ENCODE measurements at places on chromosomes 12 and 14.

DNA sequence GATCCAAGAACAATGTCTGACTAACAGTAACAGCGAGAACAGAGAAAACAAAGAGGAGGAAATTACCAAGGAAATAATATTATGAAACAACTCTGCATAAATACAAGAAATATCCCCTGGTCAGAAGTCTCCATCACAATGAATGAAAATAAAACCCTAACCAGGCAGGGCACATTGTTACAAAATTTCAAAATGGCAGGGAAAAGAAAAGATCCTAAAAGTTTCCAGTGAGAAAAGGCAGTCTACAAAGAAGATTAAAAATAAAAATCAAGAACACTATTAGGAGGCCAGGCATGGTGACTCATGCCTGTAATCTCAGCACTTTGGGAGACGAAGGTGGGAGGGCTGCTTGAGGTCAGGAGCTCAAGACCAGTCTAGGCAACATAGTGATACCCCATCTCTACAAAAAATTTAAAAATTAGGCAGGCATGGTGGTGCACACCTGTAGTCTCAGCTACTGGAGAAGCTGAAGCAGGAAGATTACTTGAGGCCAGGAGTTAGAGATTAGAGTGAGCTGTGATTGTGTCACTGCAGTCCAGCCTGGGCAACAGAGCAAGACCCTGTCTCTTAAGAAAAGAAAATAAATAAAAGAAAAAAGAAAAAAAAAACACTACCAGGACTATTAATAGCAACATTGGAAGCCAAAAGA lies 47.8 kb downstream of the FERMT2 start:
- DNase-seq, result no peak

DNA sequence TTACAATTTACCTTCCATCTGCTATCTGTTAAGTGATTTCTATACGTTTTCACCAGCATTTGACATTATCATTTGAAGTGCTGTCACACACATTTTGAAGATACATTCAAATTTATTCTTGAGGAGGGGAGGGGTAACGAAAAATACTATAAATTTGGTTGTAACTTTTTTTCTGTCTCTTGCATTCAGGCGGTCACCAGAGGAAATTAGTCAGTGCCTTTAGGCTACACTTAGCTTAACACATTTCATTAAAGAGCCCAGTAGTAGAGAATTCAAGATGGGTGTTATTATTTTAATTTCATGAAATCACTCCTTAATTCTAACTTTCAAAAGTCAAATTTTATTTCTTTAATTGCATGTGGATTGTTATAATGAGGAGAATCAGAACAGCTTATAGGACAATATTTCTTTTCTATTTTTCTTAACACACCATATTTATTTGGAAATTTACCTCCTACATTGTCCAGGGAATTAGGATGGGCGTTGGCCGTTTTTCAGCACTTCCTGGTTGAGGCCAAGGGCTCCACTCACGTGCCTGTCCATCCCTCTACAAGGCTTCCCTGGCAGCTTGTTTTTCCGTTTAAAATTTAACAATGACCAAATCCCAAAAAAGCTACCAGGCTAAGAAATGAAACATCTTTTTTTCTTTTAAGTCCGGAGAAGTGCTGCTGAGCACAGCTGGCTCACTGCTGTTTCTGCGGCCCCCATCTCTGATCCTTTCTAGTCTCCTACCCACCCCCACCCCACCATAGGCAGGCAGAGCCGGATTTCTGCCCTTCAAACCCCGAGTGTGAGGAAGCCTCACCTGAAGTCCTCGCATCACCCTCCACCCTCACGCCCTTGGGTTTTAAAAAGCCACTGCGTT lies 1.1 kb upstream of the FAR2 start:
- peak; percentile 57 for DNase-seq

GRCh38 chr12:92414170-92415070 lies 268.8 kb upstream of the BTG1 start:
- DNase-seq, result no peak

GRCh38 chr14:34013721-34014060 lies 62.8 kb upstream of the EGLN3 start:
- DNase-seq, result peak; percentile 4

DNA sequence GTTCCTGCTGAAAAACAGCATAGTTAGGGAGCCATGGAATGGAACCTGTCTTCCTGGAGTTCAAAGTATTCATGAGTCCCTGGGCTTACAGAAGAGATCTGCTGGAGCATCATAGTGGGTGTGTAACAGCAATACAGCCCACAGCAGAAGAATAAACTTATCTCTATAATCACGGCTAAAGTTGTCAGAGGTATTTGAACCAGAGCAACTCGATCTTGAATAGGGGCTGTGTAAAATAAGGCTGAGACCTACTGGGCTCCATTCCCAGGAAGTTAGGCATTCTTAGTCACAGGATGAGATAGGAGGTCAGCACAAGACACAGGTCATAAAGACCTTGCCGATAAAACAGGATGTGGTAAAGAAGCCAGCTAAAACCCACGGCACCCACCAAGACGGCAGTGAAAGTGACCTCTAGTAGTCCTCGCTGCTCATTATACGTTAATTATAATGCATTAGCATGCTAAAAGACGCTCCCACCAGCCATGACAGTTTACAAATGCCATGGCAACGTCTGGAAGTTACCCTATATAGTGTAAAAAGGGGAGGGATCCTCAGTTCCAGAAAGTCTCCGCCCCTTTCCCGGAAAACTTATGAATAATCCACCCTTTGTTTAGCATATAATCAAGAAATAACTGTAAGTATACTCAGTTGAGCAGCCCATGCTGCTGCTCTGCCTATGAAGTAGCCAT lies 223.4 kb downstream of the PCNX1 start:
- peak; percentile 36 for DNase-seq

DNA sequence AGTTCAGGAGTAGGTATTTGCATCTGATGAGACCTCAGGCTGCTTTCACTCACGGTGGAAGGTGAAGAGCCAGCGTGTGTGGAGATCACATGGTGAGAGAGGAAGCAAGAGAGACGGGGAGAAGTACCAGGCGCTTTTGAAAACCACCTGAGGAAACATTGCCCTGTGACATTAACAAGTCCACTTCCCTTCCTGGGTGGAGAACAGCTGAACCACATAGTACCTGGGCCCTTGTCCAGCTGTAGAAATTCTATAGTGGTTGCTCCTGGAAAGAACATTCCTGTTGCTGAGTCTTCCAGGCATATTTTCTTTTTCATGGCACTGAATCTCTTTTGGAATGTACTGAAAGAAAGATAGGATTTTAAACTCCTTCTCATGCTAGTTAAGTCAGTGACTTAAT lies 87.3 kb upstream of the RIN3 start:
- DNase-seq, result no peak

DNA sequence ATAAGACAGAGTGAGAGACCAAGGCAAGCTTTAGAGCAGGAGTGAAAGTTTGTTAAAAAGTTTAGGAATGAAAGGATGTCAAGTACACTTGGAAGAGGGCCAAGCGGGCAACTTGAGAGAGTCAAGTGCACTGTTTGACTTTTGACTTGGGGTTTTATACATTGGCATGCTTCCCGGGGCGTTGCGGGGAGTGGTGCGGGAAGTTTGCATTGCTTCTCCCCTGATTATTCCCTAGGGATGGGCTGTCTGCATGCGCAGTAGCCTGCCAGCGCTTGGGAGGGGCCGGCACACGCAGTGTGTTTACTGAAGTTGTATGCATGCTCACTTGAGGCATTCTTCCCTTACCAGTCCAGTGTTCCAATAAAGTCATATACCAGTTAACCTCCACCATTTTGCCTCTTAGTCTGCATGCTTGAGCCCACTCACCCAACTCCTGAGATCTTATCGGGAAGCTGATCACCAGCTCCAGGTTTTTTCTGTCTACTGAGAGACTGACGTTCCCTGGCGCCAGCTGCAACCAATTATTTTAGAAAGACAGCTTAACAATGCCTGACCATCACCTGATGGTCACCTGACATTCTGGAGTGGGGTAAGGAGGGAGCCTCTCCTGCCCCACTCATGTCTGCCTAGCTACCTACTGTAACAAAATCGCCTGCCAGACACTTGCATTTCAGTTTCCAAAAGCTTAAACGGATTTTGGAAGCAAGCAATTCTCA lies 53.2 kb downstream of the DACT1 start:
- DNase-seq, result no peak

GRCh38 chr12:95551305-95551704 lies at the start of gene USP44:
USP44 (minus strand) TSS chr12:95551476; CDS start chr12:95534256, 17,220 bp downstream.
- DNase-seq, result no peak

- DNase-seq, result no peak
Observed at GRCh38 chr12:90064852-90065801, 356.5 kb upstream of the ATP2B1 start.

- peak; percentile 49 for DNase-seq
Observed at GRCh38 chr12:77133566-77133965, 68.2 kb upstream of the E2F7 start.

GRCh38 chr14:105940534-105941225 lies 414.3 kb downstream of the TMEM121 start:
- no peak for DNase-seq

GRCh38 chr14:86933958-86934595 lies 1058.9 kb downstream of the GALC start:
- DNase-seq, result no peak

- no peak for DNase-seq
Observed at GRCh38 chr12:131466306-131466705, 244.6 kb upstream of the SFSWAP start.

DNA sequence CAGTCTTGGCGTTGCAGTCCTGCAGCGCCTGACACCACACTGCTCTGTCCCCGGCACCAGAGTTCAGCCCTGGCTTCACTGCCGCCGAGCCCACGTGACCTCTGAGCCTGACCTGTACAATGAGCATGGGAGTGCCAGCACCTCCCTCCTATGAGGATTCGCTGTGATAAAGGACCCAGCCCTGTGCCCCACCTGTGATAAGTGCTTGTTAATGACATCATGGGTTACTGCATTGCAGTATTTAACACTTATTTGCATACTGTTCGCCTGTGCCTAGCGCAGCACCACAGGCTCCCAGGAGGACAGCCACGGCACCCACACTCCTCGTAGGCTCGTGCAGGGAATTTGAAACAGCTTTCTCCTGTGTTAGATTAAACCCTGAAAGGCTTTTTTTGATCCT lies 118.2 kb upstream of the GSC start:
- no peak for DNase-seq

DNA sequence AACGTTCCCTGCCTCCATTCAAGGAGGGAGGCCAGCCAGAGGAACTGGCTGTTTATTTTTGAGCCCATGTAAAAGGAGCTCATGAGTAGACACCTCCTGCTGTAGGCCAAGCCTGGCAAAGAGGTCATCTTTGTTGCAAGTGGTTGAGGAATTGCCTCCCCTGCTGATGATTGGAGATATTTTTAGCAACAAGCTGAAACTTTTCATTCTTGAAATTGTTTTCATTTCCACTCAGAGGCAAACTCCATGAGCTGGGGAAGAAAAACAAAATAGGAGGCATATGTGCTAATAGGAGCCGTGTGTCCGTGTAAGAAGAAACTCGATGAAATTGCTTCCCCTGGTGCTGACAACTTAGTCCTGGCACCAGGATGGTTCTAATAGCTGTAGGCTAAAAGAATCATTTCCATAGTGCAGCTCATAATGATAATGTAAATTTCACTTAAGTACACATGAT lies 440.1 kb upstream of the FAR2 start:
- DNase-seq, result no peak

GRCh38 chr14:58104808-58105207 lies 47.2 kb downstream of the ARMH4 start:
- no peak for DNase-seq

DNA sequence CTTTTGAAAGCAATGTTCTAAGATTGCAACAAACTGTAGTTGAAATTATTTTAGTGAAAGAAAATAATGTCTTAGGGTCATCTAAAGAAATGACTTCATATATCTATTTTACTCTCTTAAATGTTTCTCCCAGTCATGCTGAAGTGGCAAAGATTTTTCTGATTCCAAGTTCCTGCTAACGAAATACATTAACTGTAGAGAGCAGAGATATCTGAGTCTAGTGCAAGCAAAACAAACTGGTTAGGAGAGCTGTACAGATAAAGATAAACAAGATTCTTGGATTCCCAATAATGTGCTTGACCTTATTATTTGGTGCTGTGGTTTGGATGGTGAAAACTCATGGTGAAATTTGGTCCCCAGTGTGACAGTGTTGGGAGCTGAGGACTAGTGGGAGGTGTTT lies 199.9 kb upstream of the PWP1 start:
- no peak for DNase-seq

DNA sequence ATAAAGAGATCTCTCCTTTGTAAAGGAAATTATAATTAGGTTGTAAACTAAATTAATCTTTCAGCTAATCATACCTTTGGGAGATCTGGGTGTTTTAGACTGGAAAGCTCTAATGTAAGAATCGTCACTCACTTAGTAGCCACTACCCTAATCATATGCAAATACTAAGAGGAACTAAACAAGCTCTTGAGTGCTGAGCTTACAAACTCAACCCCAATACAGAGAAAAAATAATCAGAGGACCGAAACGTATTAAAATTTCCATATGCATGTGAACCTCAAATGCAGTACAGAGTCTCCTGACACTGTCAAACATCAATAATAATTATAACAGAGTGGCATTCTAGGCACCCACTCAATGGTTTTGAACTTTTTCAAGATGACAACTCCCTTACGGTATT lies 235.3 kb upstream of the FOXN3 start:
- no peak for DNase-seq

DNA sequence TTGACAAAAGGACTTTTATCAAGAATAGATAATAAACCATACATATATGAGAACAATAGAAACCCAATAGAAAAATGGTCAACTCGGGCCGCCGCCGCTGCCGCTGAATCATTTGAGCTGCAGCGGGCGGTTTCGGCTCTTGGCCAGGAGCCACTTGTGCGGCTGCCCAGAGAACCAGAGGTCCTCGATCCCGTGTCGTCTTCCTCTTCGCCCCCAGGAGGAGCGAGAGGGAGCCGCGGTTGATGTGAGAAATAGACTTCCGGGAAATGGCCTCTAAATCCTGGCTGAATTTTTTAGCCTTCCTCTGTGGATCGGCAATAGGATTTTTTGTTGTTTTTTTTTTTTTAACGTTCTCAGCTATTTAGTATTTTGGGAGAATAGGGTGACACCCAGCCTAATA lies 44.8 kb downstream of the CPSF6 start:
- DNase-seq, result peak; percentile 86

DNA sequence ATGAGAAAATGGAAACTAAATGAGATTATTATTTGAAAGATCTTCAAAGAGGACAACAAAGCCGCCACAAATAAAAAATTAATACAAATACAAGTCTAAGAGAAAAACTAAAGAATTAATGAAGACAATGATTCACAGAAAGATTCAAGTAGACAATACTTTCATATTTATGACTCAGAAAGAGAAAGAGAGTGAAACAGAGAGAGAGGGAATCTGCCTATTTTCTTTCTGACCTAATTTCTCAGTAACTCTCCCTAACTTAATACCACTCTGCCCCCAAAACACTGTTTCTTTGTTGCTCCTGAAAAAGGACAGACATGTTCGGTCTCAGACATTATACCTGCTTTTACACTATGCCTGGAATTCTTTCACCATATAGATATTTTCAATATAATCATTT lies 259.1 kb downstream of the SLC6A15 start:
- DNase-seq, result no peak

GRCh38 chr12:65362234-65363031 lies 84.0 kb downstream of the MSRB3 start:
- no peak for DNase-seq

GRCh38 chr12:62957233-62957953 lies 22.4 kb upstream of the PPM1H start:
- DNase-seq, result no peak

GRCh38 chr14:22837114-22837749 lies 847 bp downstream of the MMP14 start:
- DNase-seq, result peak; percentile 62
